ENCODE measurements at places on chromosomes 2 and 18. TPM values are rescaled to one million over a fixed set of nuclear protein-coding genes. Genes with fewer than 3 reads are reported as not detected.

BOLL gene
- total RNA-seq = not detected

INHBB gene
- total RNA-seq = 2.2 TPM

DNA sequence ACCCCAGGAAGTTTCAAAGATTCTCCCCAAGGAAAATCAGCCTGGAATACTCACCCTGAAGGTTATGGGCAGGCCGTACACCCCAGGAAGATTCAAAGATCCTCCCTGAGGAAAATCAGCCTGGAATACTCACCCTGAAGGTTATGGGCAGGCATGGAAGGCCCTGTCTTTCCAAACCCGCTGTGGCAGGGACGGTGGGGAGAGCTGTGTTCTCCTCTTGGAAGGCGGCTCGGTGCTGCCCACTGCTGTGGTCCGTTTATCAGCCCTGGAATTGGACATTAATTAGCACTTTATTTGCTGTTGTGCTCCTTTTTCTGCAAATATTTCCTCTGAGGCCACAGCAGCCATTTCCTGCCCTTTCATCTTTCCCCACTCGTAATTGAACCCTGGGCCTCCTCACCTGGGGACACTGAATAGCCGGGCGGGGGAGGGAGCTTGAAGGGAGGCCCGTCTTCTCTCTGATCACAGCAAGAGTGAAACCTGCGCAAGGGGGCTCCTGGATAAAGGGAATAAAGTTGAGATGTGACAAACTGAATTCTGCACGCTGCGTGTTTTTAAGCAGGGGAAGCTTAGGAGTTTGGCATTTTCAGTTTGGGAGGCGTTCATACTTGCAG is 308.7 kb upstream of the SALL3 start:
- H3K4me3 ChIP-seq = no peak overlapping the region
- no peaks in the 10 kb centered on the region for H3K4me1 ChIP-seq
- no peaks in the 10 kb centered on the region for H3K27me3 ChIP-seq
- DNase-seq = no peak
- H3K36me3 ChIP-seq = no peaks in the 10 kb centered on the region
- no peak overlapping the region for H3K27ac ChIP-seq

DNA sequence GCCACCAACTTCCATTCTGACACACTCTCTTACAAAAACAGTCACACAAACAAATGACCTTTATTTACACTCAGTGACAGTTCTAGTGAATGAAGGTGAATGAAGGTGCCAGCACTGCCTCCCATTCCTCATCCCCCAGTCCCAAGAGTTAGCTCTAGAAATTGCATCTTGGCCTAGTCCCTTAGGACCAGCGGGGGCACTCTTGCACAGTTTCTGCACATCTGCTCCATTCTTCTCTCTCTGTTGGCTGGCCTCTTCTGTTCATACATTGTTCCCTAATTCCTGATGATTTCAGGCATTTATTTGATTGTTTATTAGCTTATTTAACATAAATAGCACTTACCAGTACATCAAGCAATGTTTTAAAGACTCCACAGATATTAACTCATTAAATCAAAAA is 30.9 kb downstream of the GAREM1 start:
- no peaks in the 10 kb centered on the region for H3K27me3 ChIP-seq
- no peak overlapping the region for H3K27ac ChIP-seq
- H3K36me3 ChIP-seq = no peaks in the 10 kb centered on the region
- no peaks in the 10 kb centered on the region for H3K4me1 ChIP-seq
- no peak overlapping the region for H3K4me3 ChIP-seq
- no peak for DNase-seq

DNA sequence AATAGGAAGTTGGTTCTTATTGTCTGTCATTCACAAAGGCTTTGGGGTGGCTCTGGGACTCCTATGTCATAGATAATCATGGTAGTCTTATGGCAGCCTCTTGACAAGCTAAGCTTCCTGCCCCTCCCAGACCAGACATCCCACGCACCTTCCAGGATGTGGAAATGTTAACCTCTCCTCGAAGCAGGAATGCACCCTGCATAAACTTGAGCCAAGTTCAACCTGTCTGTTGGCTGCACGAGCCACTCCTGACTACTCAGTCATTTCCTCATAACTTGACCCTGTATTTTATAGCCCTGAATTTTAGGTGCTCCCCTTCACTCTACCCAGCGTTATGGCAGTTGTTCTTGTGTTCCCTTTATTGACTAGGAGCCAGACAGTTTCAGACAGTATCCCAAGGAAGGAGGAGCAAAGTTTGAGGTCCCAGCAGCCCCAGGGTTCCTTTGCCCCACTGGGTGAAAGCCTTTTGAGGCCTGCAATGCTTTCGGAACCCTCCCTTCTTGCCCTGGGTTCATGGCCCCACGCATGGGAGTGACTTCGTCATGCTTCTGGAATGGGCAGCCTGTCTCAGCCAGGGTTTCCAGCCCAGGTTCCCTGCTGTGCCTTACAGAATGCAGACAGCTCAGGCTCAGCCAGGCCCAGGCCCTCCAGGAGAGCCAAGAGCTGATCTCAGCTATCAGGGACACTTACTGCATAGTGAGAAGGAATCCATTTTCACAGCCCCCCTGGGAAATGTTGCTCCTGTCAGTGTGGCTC is 15.6 kb upstream of the INO80C start:
- no peak overlapping the region for H3K27ac ChIP-seq
- DNase-seq = no peak
- H3K36me3 ChIP-seq = no peaks in the 10 kb centered on the region
- H3K27me3 ChIP-seq = no peaks in the 10 kb centered on the region

DNA sequence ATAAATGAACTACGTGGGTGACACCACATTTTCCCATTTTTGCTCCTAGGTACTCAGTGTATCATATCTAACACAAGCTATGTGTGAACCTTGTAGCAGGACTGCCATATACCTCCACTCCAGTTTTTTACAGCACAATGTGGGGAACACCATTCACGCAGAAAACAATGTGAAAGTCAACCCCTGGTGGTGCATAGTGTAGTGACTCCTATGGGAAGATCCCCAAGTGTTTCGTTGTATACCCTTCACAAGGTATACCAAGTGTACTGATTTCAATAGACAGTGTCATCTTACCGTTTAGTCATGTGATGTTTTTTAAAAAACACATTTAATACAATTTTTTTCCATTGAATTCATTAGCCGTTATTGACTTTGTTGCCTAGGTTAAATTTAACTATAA is 68.1 kb downstream of the ANKRD12 start:
- H3K4me1 ChIP-seq = peaks cover 37% of the 10 kb centered on the region
- no peak overlapping the region for H3K4me3 ChIP-seq
- H3K36me3 ChIP-seq = no peaks in the 10 kb centered on the region
- no peaks in the 10 kb centered on the region for H3K27me3 ChIP-seq

DNA sequence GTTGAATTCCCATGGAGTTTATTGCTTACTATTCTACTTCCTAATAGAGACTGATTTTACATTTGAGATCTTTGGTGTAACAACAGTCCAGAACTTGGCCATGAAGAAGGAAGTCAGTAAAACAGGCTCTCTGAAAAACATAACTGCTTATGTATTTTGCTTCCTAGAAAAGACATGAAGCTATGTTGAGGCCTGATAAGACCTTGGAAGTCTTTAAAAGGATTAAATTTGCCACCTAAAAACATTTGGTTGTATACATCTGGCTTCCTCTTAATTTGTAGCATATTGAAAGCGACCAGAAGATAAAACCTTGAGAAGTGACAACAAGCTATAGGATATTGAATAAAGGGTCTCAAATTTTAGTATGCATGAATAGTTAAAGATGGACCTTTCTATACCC is 36.4 kb downstream of the PTRHD1 start:
- H3K27me3 ChIP-seq = no peaks in the 10 kb centered on the region
- peaks cover 95% of the 10 kb centered on the region for H3K36me3 ChIP-seq
- no peaks in the 10 kb centered on the region for H3K4me1 ChIP-seq
- H3K4me3 ChIP-seq = no peak overlapping the region
- DNase-seq = no peak

DNA sequence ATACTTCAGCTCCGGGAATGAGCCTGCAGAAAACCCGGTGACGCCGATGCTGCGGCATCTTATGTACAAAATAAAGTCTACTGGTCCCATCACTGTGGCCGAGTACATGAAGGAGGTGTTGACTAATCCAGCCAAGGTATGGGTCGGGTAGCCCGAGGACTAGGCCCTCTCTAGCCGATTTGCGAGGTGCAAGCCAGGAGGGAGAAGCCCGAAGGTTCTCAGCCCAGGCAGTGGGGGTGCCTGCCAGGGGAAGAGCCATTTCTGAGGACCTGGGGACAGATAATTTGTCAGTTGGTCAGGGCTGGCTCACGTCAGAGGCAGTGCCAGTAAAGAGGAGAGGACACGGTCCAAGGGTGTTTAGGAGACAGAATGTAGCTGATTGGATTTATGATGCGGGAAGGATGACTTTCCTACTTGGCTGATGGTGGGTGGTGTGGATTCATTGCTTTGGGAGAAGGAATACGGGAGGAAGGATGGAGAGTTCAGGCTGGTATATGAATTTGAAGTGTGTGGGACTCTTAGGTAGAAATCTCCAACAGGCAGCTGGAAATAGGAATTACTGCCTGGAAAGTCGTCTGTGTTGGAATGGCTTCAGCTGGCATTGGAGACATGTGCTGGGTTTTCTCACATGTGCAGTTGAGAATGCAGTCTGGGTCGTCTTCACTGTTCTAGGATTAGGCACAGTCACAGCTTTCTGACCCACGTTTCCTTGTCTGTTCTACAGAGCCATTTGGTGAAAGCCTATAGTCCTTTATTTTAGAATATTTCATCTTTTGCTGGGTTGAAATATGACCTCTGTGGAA is 874 bp downstream of the NDUFAF7 start:
- peak overlapping the region; percentile 81 for H3K4me3 ChIP-seq
- H3K36me3 ChIP-seq = peaks cover 30% of the 10 kb centered on the region
- peak overlapping the region; percentile 95 for H3K27ac ChIP-seq
- peaks cover 51% of the 10 kb centered on the region for H3K4me1 ChIP-seq
- H3K27me3 ChIP-seq = no peaks in the 10 kb centered on the region

Data from stomach (tissue), 19 donors.